ENCODE measurements at places on chromosomes 11 and 22.

DNA sequence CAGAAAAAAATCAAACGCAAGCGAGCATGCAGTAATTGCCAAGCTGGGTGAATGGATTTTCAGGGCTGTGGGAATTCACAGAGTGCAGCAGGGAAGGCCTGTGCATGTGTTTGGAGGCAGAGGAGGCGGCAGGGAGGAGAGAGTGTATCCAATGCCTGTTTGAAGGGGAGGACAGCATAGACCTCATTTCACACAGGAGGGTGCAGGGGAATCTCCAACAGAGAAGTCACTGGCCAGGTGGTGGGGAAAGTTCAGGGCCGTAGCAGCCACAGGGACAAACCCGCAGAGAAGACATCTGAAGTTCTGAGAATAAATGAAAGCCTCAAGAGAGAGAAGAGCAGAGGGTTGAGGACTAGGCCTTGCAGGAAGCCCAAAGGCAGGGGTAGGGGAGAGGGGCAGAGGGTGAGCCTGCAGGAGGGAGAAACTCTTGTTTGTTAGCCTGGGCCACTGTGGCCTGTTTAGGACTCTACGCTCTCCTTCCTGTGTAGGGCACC, 19.2 kb upstream of the KDM2A start:
- no peak for DNase-seq

DNA sequence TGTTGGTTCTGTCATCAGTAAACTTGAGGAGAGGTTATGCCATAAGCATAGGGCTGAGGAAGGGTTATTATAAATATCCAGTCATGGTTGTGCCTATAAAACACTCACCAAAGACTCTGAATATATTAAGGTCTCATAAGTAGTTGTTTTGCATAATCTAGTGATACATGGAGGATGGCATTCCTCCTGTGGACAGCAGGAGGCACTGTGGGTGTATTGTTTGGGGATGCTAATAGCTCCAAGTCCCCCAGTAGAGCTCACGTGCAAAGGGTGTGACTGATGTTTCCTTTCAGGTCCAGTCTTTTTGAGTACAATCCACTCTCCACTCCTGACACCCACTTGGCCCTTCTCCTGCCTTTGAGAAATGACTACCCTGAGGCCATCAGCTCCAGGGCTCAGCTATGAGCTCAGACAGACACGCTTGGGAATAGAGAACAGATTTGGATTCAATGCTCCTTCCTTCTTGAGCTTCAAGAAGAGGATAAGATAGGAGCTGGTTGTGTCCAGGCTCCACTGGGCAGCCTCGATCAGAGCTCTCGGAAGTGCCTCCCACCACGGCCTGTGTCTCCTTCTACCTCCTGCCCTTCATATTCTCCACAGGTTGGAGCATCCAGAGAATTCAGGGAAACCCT, 85.2 kb upstream of the IGLL5 start:
- DNase-seq: no peak

- no peak for DNase-seq
Observed at GRCh38 chr11:11581481-11581880, 40.3 kb downstream of the GALNT18 start.

DNA sequence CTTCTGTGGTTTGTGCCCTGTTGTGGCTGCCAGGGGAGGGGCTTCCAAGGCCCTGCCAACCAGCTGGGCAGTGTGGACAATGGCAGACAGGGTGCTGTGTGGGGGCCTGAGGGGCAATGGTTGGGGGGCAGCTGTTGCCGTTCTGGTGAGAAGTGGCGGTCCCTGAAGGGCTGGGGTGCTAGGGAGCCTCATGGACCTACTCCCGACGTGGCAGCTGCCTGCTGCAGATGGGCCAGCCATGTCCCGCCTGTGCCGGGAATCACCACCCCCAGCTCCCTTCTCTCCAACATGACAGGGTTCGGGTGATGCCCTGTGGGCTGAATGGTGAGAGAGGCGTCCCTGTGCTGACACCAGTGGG, 74.2 kb downstream of the KCNQ1 start:
- DNase-seq: no peak

DNA sequence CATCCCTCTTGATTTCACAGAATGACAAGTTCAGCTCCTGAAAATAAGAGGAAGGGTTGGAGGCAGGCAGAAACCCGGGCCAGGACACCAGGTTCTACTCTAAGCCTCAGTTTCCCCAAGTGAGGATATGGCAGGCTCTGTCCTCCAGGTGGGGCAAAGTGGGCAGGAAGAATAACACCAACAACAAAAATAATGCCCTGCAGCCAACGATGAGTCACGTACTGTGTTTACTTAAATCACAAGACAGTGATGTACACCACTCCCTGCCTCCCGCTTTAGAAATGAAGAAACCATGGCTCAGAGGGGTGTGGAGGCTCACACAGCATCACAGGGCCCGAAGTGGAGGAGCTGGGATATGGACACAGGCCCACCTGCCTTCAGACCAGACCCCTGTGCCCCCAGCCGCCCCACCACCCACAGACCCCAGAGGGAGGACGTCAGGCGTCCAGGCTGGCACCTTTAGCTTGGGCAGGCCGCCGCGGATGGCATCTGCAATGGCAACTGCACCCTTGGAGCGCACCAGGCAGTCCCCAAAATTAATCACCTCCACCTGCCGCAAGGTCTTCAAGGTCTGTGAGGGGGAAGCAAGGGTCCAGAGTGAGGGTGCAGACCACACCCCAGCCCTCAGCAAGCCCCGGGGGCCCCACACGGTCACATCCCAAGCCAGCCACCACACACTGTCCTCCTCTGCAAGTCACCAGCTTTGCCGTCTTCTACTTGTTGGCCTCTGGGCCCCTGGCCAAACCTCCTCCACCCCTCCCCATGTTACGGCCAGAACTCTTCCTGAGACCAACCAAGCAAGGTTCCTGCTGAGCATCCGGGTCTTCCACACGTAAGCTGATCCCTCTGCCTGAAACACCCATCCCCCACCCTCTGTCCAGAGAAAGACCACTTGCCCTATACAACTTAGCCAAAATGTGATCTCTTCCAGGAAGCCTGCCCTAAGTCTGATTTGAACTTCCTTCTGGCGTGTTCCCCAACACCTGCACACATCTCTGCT, 15.8 kb upstream of the CHADL start:
- DNase-seq: peak; percentile 75

GRCh38 chr22:26416256-26416655, 12.8 kb upstream of the ASPHD2 start:
- DNase-seq: no peak

DNA sequence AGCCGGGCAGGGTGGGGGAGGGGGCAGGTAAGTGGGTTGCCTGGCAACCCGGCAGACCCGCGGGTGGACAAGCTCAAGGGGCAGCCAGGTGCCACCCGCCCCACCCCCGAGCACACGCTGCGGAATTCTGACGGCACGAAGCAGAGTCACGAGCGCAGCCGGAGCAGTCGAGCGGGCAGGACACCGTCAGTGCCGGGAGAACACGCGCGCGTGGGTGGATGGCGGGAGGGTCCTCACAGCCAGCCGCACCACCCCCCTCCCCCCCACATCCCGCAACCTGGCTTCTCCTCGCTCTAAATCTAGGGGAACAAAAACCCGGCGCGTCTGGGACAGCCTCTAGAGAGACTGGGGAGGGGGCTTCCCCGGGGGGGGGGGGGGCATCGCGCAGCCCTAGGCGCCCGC, 133.1 kb upstream of the HSD17B12 start:
- DNase-seq: no peak

GRCh38 chr11:79852176-79852575, 411.3 kb upstream of the TENM4 start:
- DNase-seq: peak; percentile 22

DNA sequence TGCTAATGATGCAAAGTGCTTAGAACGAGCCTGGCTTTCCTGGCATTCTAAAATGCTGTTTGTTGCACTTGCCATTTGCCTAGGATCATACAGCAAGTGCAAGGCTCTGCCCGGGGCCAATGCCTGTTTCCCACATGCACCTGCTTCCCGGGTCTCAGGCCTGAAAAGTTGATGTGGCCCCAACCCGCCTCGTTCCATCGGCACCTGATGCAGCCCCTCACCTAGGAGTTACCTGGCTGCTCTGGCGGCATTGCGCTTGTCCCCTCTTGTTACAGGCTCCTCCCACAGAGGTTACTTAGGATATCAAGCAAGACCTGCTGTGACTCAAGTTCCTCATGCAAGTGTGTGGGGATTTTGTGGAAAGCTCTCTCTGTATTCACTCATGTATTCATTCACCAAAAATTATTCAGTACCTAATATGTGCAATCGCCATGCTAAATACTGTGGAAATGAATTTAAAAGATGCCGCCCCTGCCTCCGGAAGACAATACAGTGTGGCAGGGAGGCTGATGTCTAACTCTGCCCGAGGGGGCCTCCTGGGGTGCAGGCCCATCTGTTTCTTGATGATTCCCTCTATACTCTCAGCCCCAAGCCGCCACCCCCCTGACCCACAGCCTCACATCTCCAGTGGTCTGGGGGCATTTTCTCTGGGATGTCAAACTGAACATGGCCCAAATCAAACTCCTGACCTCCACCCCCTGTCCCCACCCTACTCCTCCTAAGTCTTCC, 184.5 kb downstream of the EFCAB6 start:
- no peak for DNase-seq

DNA sequence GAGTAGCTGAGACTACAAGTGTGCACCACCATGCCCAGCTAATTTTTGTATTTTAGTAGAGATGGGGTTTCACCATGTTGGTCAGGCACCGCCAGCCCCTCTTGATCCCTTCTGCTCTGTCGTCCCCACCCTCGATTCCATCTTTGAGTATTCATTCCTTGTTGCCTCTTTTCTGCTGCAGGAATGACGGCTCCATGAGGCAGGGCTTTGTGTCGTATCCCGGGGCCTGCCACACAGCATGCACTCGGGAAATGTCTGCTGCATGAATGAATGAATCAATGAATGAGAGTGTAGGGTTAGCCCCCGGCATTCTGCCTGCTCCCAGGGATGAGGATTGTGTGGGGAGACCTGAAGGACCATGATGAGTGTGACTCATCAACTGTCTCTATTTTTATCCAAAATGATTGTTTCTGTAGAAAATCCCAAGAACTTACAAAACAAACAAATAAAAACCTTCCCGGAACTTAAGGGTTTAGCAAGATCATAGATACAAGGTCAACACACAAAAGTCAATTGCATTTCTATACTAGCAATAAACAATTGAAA, 54.6 kb upstream of the SLC22A12 start:
- peak; percentile 30 for DNase-seq

- DNase-seq: no peak
Observed at GRCh38 chr11:29268733-29269132, 748.1 kb downstream of the KCNA4 start.

DNA sequence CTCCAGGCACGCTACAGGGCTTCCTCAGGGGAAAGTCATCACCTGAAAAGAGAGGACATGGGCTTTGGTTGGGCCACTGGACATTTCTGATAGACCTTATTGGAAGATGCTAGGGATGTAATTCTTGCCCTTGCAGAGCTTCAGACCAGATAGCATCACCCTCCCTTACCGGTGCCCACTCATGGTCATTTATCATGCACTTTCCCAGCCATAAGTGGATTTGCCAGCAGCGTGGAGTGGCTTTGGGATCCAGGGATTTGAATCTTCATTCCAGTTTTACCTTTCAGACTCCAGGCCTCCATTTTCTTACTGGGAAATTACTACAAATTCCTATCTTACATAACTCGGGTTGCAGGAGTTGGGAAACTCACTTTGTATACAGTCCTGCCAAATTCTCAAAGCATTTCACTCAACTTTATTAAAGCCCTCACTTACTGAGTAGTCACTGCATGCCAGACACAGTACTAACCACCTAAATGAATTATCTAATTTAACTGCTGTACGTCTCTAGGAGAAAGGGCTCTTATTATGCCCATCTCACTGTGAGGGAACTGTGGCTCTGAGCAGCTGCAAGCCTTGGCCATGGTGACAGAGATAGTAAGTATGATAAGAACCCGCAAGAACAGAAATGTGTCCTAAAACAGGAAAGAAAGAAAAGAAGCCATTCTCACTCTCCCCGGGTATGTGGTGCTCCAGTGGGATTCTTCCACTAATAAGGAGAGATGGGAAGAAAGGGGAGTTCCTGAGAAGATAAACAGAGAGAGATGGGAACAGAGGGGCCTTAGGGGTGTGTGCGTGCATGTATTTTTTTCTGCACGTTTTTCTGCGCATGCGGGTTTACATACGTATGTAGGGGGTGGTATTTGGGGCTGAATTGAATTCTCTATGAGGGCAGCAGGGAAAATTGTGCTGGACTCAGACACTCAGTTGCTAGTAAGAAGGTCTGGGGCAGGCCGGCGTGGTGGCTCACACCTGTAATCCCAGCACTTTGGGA, 9.7 kb downstream of the CHRM1 start:
- DNase-seq: no peak

- DNase-seq: no peak
Observed at GRCh38 chr11:63914896-63915691, 1.9 kb downstream of the RCOR2 start.

DNA sequence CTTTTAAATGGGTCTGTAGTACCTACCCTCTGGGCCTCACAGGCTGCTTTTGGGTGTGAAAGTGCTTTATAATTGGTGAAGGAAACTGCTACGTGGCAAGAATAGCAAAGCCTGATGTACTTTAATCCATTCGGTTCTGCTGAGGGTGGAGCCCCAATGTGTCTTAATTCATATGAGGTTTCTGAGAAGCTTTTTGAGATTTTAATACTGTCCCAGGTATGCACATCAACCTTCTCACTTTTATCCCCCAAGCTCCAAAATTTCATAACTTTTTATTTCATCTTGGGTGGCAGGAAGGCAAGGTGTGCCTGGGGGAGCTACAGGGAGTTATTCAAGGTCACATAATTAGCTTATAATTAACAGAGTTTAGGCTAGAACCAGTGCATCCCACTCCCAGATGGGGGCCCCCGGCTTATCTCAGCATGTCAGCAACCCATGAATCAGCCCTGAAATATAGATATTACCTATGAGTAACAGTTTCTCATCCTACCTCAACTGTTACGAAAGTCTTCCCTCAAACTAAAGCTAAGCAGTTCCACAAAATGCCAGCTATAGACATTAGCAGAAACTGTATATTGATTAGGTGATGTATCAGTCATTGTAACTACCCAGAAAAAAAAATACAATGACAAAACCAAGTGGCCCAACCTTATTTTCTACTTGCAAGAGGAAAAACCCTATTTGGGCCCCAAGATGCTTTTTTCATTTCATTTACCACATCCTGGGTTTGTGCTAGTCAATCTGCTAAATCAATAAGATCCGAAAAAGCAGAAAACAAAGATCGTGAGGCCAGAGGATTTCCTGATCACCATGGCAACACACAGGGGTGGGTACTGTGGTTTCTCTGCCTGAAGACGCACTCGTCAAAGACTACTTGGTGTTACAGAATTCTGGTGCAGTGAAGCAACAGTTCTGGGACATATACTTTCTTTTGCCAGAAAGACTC, 26.7 kb downstream of the CD44 start:
- DNase-seq: peak; percentile 75

DNA sequence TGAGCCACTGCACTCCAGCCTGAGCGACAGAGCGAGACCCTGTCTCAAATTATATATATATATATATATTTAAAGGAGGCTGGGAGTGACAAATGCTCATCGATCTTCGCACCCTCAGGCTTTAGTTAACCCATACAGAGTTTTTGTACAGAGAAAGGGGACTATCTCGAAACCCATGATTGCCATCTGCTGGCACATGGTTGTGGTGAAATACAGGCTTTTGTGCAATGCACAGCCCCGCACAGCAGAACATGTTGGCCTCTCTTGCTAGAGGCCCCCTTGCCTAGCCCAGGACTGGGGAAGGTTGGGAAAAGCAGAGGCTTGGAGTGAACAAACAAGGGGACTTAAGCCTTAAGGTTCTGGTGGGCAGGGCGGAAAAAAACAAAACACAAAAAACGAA, 3.6 kb downstream of the MYBPC3 start:
- DNase-seq: peak; percentile 50

- peak; percentile 15 for DNase-seq
Observed at GRCh38 chr11:115580927-115581680, 76.9 kb upstream of the CADM1 start.

- DNase-seq: no peak
Observed at GRCh38 chr11:64933935-64934681, 1.6 kb downstream of the GPHA2 start.

Data from adipocyte (in vitro differentiated cells).